Suppressor macrophage (primary cell): ENCODE measurements at places on chromosomes 3 and 15.

DNA sequence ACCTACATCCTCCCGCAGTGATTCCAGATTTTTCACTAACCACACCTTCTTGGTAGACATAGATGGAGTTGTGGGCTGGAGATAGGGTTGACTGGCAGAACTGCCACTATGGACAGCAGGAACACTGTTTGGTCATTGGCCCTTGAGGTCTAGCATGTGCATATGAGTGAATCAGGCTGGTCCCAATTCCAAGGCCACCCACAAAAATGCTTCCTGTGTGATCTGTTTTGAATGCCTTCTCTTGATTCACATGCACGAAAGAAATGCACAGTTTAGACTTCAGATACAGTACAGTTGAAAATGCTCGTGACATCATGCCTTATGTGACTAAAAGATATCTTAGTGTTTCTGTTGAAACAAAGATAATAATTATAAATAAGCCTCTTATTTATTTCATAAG lies 285.8 kb upstream of the SEMA6D start:
- no peak for DNase-seq

GRCh38 chr3:50359760-50360110 lies 414 bp upstream of the TMEM115 start:
- no peak for DNase-seq

GRCh38 chr3:141275032-141275422 lies 43.4 kb downstream of the PXYLP1 start:
- no peak for DNase-seq

DNA sequence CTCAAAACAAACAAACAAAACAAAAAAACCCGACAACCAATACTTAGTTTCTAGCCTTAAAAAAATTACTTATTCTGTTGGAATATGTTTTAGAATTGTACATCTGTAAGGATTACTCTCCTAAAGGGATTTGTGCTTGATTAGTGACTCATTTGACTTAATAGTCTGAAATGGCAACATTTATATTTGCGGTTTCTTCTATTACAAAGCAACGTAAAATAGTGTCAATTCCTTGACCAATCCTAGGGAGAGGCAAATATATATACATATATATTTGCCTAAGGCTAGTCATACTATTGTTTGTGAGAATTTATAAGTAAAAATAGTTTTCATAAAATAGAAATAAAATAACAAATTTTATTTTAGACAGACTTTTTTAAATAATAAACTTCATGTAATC lies 39.7 kb downstream of the C3orf62 start:
- DNase-seq: no peak

DNA sequence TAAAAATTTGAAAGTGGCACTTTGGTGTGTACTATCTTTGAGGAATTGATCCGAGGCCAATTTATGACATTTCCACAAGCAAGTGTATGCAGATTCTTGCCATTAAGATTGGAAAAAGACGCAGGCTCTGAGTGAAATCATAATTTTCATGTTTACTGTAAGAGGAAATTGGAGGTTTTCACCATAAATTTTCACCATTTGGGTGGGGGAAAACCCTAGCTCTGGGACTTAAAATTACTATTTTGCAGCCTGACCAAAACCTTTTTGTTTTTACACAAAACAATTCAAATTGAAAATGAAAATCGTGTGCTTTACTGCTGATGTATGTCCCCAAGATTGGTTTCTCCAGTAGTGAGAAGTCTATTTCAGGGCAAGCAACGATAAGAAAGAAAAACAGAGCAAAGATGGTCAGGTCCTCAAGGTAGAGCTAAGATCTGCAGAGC lies 282.6 kb downstream of the FOXP1 start:
- no peak for DNase-seq
